ENCODE measurements at places on chromosomes 2 and 18.

- DNase-seq = no peak
Observed at GRCh38 chr2:234158812-234159211, 108.3 kb downstream of the SPP2 start.

GRCh38 chr2:24493713-24494112 is 2.7 kb downstream of the NCOA1 start:
- no peak for DNase-seq

DNA sequence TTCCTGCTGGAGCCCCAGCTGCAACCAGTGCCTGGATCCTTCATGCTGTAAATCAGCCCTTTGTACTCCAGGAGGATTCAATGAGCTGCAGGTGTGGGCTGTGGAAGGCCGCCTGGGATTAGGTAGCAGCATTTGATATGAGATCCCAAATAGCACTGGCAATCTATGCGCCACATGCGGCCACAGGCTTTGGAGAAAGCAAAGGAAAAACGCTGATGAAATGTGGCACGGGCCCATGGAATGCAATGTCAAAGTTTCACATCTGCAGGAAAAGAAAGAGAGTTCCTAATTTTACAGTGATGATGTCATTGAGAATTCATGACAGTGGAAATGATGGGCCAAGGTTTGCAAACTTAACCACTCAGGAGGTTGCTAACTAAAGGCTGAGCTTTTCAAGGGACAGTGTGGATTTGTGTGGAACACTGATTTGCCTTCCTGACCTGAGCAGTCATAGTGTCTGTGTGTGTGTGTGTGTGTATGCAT is 216.4 kb upstream of the OSR1 start:
- DNase-seq = no peak

DNA sequence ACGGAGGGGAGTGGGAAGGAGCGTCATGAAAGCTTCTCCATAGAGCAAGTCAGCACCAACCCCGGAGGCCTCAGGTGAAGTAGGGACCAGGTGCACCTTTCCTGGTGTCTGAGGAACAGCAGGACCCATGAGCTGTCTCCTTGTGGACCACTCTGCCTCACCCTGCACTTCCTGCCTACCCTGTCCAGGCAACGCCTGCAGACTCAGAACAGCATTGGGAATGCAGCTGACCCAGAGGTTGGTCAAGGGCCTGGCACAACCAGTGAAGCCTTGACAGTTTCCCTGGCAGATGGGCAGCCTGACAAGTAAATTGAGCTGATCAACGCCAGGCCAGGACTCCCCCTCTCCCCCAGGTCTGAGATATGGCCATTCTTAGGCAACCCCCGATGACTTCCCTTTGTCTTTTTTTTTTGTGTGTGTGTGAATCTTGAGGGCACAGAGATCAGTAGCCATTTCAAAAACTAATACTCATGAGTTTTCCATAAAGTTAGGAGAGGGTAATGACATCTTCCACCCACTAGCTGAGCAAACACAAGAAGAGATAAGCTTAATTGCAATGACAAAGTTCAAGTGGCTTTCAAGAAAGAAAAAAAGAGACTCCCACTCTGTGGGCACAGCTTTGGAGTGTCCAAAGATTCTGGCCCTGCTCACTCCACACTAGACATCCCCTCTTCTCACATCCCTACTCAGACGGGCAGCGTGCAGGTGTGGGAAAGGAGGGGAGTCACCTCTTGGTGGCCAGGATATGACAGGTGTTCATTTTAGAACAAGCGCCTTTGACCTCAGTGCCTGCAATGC is 3.5 kb upstream of the FABP1 start:
- no peak for DNase-seq

- DNase-seq = no peak
Observed at GRCh38 chr2:18614041-18614440, 24.7 kb upstream of the NT5C1B start.

- no peak for DNase-seq
Observed at GRCh38 chr2:220014961-220015360, 387.5 kb downstream of the SLC4A3 start.

DNA sequence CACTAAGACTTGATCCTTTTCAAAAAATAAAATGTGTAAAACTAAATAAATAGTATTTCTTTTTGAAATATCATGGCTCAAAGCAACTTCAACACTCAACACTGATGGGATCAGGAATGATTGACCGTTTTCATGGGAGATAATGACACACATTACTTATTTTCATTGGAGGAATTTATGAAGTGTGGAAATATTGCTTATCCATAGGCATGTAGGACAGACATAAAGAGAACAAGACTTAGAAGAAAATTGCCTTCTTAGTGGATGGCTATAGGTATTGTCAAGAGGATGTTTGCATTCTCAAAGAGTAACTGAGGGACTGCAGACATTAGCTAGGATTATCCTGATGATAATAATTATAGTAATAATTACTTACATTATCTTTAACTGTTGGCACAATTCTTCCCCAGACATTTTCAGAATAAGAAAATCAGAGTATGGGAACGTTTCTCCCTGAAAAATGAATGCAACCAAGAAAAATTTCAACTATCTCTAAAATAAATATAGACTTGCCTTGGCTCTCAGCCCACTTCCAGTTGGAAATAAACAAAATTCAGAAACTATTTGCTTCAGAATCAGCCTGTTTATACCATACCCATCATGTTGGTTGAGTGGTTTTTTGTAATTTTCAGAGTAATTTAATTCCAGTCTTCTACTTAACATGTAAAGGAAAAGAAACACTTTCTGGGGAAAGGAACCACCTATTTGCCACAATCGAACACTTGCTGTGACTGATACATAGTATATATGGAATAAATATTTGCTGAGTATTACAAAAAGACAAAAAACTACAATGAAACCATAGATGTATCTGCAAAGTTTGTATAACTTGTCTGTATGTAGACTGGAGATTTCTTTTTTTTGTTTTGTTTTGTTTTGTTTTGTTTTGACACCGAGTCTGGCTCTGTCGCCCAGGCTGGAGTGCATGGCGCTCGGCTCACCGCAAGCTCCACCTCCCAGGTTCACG is 165.7 kb downstream of the TMX3 start:
- no peak for DNase-seq

- DNase-seq = no peak
Observed at GRCh38 chr2:224252631-224253030, 149.3 kb downstream of the FAM124B start.

GRCh38 chr2:128792476-128793054 is 473.9 kb upstream of the HS6ST1 start:
- no peak for DNase-seq

GRCh38 chr2:223519471-223519870 is 82.7 kb downstream of the SCG2 start:
- DNase-seq = no peak

- DNase-seq = no peak
Observed at GRCh38 chr18:39205565-39206195, 1640.1 kb upstream of the CELF4 start.

DNA sequence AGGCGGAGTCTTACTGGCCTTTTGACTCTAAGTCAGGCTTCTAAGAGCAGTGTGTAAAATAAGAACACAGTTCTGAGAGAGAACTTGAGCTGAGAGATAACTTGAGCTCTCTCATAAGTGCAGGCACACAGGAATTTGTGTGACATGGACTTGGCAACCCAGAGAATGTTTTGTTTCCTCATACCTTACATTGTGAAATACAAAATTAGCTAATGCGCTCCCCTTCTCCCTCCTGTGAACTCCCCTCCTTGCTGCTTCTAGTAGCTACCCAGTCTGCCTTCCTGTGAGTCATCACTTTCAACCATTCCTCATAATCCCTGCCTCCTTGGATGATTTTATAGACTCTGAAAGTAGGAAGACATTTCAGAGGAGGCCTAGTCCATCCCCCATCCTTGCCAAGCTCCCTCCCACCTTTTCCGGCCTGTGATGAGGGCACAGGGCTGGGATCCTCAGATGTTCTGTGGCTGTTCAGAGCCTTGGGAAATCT is 22.6 kb downstream of the FER1L5 start:
- DNase-seq = no peak

DNA sequence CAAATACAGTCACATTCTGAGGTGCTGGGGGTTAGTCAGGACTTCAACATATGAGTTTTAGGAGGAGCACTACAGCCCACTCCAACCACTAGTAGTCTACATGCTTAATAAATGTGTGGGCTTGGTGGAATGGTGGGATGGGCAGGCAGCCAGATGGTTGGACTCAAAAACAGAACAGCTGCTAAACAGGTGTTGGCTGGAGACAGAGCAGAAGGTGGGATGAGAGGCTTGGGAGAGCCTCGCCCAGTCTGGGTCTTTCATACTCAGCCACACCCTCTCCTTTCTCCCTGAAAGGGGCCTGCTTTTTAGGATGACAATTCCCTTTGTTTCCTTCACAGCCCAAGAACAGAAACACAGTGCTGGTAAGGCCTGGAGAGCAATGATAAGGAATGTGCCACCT is 143.9 kb upstream of the KLHL29 start:
- no peak for DNase-seq

DNA sequence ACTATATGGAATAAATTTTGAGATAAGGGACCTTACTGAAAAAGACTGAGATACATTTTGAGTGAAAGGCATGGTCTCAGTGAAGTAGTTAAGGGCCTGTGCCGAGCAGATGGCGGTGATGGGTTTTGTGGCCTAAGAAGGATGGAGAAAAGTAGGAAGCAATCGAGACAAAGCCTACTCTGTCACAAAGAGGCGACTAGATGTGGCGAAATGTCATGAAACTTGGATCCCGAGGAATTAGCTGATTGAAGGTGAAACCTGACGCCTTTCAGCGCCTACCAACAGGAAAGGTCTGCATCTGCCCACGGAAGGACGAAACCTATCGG is 558 bp upstream of the CEP192 start:
- no peak for DNase-seq

GRCh38 chr2:134717286-134718022 is 1.3 kb downstream of the TMEM163 start:
- DNase-seq = no peak

GRCh38 chr2:239616729-239617128 is 215.9 kb upstream of the HDAC4 start:
- DNase-seq = no peak

DNA sequence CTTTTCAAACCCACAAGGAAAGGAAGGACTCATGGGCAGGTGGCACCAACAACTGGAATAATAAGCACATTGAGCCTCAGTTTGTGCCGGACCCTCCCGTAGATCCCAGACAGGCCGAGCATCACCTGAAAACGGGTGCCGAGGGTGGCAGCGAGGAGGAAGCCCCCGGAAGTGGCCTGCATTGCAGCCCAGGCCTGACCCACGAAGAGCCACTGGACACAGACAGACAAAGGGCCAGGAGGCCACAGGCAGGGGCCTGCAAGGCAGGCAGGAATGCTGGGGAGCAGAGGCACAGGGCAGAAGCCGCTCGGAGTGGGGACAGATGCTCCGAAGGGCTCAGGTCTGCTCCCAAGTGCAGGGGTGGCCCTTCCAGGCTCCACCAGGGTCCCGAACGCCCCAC is 31.7 kb downstream of the MTERF4 start:
- no peak for DNase-seq

- DNase-seq = no peak
Observed at GRCh38 chr18:48028696-48029095, 98.2 kb upstream of the SMAD2 start.

DNA sequence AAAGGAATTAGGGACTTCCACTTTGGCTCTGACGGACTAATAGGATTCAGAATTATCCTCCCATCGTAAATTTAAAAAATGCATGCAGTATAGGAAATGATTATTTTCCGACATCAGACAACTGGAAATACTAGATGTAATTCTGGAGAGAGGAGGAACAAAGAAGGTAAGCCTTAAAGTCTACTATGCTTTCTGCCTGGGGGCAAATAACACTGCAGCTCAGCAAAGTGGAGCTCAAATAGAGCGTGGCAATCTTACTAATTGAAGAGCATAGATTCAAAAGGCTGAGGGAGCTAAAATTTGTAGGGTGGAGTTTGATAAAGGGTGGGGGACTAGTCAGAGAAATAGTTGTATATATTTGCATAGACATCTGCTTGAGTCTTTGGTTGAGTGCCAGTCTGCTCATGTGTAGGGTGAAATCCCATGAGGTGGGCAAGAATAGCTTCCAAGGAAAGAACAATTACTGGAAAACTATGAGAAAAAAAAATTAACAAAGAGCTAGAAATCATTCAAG is 23.8 kb downstream of the COPS8 start:
- DNase-seq = no peak

GRCh38 chr2:240247868-240248720 is 107.6 kb upstream of the OTOS start:
- DNase-seq = no peak

GRCh38 chr2:54342603-54343002 is 86.6 kb upstream of the TSPYL6 start:
- DNase-seq = no peak

- DNase-seq = no peak
Observed at GRCh38 chr18:72935744-72936143, 68.0 kb upstream of the NETO1 start.

DNA sequence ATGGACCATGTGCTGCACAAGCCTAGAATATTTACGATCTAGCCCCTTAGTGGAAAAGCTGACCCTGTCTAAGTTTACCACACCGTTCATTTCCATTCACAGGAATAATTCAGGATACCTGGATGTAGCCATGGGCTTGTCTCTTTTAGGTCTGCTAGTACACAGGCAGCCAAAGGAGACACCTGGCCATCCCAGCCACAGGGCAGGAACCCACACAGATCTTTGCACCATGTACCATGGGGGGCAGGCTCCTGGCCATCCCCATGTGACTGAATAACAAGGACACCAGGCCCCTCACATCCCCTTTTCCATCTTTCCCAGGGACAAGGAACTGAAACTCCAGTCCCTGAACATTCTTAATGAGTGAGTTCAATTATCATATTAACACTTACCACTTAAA is 467.3 kb upstream of the MYT1L start:
- no peak for DNase-seq

GRCh38 chr2:199223791-199224190 is 233.9 kb downstream of the SATB2 start:
- no peak for DNase-seq

GRCh38 chr18:35110554-35111485 is 69.6 kb downstream of the MAPRE2 start:
- no peak for DNase-seq

DNA sequence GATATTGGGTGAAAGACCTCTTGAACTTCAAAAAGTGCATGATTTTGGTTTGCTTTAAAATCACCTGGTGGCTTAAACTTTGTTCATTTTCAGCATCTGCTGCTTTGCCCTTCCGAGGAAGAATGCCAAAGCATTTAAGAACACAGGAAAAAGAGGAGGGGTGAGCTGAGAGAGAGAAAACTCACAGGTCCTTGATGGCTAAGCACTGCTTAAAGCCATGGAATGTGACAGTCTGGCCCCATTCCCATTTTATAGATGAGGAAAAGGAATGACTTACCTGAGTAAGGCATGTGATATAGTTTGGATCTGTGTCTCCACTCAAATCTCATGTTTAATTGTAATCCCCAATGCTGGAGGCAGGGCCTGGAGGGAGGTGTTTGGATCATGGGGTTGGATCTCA is 58.1 kb downstream of the KCNS3 start:
- DNase-seq = no peak

GRCh38 chr2:236956031-236956618 is 129.6 kb upstream of the COPS8 start:
- DNase-seq = no peak

- DNase-seq = no peak
Observed at GRCh38 chr2:236744716-236745115, 175.1 kb downstream of the ACKR3 start.

Measured in memory B cell (primary cell).